ENCODE measurements at places on chromosomes 12 and 14.

DNA sequence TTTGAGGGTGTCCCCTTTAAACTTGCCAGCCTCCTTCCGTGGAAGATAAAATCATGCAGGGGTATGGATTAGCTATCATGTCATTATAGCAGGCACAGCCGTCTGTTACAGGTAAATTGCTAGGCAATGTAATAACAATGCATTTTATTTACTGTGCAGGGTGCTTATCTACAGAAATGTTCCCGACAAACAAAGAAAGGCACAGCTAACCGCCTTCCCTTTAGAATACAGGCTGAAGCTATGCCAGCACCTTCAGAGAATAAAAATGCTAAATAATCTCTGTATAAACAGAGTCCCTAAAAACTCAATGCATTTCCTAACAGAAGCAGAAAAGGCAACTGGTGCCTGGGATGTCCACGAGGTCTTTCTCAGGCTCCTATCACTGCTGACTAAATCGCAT, 239.2 kb downstream of the SPTSSA start:
- DNase-seq = no peak

DNA sequence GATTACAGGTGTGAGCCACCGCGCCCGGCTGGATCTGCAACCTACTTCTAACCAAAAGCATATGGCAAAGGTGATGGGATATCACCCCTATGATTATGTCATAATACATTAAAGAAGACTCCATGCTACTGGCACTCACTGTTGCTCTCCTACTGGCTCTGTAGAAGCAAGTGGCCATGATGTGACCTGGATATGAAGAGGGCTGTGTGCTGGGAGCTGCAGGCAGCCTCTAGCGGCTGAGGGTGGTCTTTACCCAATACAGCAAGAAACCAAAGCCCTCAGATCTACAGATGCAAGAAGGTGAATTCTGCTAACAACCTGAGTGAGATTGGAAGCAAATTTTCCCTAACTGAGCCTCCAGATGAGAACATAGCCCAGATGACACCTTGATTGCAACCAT, 34.2 kb upstream of the TRIM9 start:
- DNase-seq = no peak

DNA sequence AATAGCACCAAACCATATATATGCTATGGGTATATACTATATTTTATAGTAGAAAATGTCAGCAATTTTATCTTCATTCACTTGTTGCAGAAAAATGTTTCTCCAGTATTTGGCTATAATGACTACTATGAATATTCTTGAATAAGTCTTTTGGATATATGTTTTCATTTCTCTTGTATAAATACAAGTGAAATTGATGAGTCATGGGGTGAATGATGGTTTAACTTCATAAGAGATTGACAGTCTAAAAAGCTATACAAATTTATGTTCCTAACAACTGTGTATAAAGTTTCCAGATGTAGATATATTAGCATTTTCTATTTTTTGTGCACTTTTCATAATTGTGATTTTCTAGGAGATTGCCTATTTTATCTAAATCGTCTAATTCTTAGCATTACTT, 714.8 kb downstream of the TRHDE start:
- no peak for DNase-seq

DNA sequence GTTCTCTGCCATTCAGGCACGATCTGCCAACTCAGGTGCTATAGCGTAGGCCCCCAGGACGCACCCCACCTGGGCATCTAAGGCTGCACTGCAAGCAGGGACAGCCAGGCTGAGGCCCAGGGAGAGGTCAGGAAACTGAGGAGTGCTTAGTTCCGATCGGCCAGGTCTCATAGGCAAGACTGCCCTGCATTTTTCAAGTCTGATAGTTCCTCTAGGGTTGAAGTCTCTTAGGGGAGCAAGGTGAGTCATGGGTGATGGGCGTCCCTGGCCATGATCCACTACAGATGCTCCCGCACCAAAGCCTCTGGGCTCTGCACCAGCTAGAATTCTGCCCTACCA, 13.2 kb downstream of the NOPCHAP1 start:
- no peak for DNase-seq

- no peak for DNase-seq
Observed at GRCh38 chr12:45298721-45299692, 83.1 kb downstream of the ANO6 start.
